ENCODE measurements at places on chromosomes 7 and 10.

- DNase-seq = no peak
Observed at GRCh38 chr10:7195118-7195517, 215.7 kb downstream of the SFMBT2 start.

DNA sequence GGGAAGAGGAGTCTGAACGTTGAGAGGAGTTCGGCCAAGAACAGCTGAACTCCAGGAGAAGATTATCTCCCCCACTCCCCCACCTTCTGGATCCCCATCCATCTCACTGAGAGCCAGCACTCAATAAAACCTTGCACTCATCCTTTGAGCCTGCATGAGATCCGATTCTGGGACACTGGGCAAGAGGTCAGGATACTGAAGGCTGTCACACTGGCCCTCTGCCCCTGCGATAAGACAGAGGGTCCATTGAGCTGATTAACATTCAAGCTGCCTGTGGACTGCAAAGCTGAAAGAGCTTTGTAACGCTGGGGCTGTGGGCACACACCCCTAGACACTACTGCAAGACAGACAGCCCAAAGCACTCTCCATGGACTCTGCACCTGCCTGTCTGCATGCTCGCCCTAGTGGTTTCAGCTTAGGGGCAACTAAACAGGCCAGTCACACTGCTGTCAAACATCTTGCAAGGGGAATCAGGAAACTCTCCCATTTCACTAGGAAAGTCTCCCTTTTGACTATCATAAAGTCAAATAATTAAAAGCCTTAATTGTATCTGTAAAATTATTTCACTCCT, 42.3 kb upstream of the CNTNAP2 start:
- no peak for DNase-seq

GRCh38 chr10:114487815-114488536, 83.7 kb upstream of the AFAP1L2 start:
- no peak for DNase-seq

DNA sequence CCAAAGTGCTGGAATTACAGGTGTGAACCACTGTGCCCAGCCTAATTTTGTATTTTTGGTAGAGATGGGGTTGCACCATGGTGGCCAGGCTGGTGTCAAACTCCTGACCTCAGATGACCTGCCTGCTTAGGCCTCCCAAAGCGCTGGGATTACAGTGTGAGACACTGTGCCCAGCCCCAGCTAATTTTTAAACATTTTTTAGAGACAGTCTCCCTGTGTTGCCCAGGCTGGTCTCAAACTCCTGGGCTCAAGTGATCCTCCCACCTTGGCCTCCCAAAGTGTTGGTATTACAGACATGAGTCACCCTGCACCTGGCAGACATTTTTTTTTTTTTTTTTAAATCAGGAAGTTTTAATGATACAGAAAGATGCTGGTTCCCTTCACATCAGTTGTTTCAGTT, 15.5 kb downstream of the DENND10 start:
- no peak for DNase-seq

- no peak for DNase-seq
Observed at GRCh38 chr10:121159670-121160069, 308.5 kb downstream of the WDR11 start.

- no peak for DNase-seq
Observed at GRCh38 chr7:8913682-8914081, 480.3 kb downstream of the NXPH1 start.

DNA sequence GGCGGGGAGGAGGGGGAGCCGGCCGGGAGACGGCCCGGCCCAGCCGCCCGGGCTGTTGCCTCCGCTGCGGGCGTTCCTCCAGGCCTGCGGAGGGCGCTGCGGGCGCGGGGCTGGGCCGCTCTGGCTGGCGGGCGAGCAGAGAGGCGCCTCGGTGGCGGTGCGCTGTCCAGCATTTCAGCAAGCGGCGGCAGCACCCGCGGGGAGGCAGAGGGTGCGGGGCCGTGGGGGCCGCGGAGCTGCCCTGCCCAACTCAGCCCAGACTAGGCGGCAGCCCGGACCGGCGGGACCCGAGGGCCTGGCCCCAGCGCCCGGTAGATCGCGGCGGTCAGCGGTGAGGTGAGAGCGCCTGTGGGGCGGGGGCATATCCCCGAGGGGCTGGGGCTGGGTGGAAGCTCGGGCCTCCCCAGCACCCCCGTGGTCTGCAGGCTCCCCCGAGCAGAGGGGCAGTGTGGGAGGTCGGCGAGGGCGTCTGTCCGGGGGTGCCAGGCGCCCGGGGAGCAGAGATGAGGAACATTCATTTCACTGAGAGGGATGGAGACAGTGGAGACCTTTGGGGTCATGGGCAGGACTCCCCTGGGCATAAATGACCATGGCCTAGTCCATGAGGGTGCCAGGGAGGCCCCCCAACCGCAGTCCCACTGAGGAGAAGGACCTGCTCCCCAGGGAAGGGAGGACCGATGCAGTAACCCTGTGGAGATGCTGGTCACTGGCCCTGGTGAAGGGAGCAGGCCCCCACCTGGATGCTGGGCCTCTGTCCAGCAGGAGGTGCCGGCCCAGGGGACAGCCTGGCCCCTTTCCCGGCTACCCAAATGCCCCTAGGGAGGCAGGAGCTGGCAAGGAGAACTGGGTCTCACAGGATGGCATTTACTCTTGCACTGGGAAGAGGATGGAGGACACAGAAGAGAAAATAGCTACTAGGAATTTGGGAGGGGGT, at the start of gene SRRM3:
Gene SRRM3 (plus strand): TSS at position 165 of the 934 bp plus-strand sequence. CDS start 33,171 bp downstream, outside the sequence.
- DNase-seq = no peak

- no peak for DNase-seq
Observed at GRCh38 chr10:24415455-24416125, 206.7 kb downstream of the KIAA1217 start.

DNA sequence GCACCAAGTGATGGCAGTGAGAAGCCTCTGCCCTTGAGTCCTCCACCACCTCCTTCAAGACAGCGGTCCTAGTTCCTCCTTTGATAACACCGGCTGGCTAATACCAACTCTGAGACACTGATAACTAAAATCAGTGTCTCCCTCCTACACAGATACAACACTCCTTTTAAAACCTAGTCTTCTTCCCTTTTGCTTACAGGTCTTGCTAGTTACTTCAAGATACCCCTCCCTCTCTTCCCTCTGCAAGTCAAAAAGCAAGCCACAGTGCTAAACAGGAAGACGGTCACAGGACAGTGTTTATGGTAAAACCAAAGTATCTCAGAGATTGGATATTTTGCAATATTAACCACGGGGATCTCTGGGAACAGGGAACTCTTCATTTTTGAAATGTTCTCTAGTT, 4.6 kb downstream of the AKR1B1 start:
- no peak for DNase-seq

- peak; percentile 67 for DNase-seq
Observed at GRCh38 chr10:22320591-22321155, at the start of gene BMI1. Gene BMI1, plus strand, starts transcription at chr10:22321099. Its CDS starts 5,351 bp downstream, at chr10:22326450.

DNA sequence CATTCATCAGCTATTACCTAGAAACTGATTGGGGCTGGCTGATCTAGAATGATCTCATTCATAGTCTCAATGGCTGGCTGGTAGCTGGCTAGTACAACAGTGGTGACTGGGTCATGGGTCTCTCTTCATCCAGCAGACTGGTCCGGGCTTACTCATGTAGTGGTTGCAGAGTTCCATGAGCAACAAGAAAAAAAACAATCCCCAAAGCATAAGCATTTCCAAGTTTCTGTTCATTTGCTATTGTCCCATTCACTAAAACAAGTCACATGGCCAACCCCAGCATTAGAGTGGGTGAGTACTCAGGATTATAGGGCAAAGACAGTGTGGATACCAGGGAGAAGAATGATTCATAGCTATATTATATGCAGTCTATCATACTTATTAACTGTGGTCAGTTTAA, 85.2 kb upstream of the SEMA3C start:
- DNase-seq = peak; percentile 87

DNA sequence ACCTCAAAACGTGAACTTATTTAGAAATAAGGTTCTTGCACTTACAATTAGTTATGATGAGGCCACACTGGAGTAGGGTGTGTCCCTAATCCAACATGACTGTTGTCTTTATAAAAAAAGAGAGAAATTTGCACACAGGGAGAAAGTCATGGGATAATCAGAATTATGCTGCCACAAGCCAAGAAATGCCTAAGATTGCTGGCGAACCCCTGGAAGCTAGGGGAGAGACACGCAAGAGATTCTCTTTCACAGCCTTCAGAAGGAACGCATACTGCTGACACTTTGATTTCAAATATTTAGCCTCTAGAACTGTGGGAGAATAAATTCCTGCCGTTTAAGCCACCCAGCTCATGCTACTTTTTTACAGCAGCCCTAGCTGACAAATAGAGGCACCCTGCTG, 138.3 kb downstream of the CCDC71L start:
- no peak for DNase-seq

- no peak for DNase-seq
Observed at GRCh38 chr10:15200626-15201025, 32.1 kb upstream of the NMT2 start.

- DNase-seq = no peak
Observed at GRCh38 chr7:34869057-34869456, 168.2 kb downstream of the DPY19L1 start.

DNA sequence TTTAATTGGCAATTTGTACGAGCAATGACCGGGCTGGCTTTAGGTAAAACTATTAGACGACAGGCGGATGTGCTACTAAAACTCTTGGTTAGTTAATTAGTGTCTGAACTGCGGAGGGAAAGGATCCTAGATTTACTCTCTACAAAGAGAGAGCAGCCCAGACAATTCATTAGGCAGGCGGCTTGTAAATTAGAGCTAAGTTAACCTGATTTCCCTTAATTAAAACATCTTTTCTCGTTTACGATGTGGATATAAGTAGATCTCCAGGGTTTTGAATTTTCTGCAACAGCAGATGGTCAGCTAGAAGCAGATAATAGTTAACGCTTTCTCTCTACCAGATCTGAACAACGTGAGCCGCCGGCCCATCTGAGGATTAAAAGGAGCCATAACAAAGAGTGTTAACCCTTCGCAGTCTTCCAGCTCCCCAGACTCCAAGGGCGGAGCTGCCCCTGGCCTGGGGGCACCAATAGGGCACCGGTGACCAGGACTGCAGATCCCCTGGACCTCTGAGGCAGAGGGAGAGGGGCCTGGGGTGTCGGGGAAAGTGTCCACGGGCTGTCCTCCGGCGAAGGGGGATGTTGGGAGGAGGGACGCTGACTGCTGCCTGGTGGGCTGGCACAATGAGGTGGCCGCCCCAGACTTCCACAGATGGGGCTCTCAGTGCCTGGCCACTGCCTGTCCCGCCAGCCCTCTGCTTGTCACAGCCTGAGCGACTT, 6.3 kb upstream of the UNCX start:
- DNase-seq = no peak

DNA sequence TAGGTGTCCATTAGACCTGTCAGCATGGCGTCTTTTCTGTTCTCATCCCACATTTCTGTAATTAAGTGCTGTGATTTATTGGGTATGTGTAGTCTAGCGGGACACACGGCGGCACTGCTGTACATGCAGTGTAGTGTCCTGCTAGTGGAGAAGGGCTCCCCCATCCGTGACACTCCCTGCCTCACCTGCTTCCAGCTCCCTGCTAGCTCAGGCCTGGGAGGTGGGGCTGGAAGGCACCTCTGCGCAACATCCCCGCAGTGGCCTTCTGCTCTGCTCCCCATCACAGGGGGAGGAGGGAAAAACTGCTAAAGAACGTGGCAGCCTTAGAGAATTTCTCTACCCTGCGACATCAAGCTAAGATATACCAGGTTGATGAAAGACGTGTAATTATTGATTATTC, 19.5 kb downstream of the SEPHS1 start:
- no peak for DNase-seq

DNA sequence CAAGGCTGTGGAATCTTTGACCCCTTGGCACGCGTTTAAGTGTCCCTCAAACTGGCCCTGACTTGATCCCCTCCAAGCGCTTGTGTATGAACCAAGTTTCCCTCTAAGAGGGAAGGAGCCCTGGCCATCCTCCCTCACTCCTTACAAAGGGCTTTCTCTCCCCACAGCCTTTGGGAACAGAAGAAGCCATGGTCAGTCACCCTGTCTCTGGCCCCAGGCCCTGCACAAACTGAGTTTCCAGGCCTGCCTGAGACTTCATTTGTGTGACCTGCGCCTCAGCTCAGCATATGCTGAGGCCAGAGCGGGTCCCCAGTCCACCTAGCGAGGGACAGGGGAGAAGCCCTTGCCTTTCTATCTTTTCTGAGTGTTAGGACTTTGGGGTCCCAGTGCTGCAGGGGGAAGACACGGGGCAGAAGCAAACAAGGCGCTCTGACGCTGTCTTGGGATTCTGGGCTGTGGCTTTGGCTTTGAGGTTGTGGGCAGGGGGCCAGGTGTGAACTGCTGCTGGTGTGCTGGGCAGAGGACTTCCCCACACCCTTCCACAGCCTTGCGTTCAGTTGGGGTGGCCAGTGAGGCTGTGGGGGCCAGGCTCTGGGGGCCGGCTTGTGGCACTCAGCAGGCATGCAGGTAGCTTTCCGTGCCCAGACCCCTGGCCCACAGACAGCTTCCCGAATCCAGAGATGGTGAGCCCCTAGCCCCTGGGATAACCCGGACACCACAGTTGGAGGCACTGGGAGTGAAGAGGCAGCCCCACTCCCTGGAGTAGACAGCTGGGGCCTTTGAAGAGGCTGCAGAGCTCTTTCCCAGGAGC, 1.5 kb downstream of the RET start:
- DNase-seq = no peak

GRCh38 chr7:137363683-137364082, 20.1 kb upstream of the PTN start:
- DNase-seq = no peak

- DNase-seq = no peak
Observed at GRCh38 chr10:3700531-3701076, 84.4 kb downstream of the KLF6 start.

- no peak for DNase-seq
Observed at GRCh38 chr7:151696721-151697514, 177.2 kb upstream of the RHEB start.

- peak; percentile 47 for DNase-seq
Observed at GRCh38 chr10:93180482-93180931, 106.8 kb downstream of the CYP26A1 start.

DNA sequence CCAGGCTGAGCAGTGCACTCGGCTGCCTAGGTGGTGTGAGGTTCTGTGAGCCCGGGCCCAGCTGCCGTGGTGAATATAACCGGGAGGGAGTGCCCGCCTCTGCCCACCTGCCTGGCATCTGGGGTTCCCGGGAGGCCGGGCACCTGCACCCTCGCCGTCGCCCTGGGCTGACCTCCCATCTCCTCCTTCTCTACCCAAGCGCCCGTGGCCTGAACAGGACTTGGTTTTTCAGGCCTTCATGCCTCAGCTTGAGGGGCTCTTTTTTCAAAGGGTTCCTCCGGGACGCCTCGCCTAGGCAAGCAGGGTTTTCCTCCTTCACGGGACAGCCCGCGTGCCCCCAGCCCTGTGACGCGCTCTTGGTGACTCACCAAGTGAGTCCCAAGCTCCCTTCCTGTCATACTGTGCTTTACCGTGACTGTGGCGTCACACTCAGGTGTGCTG, 9.9 kb downstream of the INPP5A start:
- DNase-seq = no peak

Measured in stromal cell of bone marrow (primary cell).